ENCODE measurements at places on chromosomes 12 and 14.

- H3K36me3 ChIP-seq = no peaks in the 10 kb centered on the region
- H3K4me1 ChIP-seq = no peaks in the 10 kb centered on the region
- H3K27ac ChIP-seq = no peak overlapping the region
These were observed 751.3 kb downstream of the SLC6A15 start for GRCh38 chr12:84161296-84161695.

DNA sequence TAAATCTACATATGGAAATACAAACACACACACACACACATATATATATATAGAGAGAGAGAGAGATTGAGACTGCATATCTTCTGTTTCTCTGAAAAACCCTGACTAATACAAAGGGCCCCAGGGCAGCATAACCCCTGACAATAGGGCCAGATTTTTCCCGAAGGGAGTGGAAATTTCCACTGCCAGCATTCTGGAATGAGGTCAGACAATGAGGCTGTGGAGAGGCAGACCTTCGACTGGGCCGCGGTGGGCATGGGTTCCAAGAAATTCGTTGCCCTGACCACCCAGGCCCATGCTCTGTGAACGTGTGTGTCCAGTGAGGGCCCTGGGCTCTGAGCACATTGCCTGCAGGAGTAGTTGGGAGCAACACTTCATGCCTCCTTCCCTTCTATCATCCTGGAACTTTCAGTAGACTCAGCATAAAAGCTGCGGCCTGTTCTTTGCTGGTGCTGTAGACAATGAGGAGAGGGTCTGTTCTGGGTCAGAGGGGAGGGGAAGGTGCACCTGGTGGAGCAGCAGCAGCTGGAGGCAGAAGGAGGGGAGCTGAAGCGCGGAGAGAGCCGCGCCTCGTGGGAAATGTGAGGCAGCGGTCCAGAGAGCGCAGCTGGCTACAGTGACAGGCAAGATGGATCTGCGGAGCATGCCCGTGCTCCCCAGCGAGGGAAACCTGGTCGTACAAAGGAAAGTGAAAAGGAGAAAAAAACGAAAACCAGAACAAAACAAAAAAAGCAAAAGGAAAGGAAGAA lies 25.6 kb upstream of the CCDC60 start:
- no peak overlapping the region for H3K4me3 ChIP-seq
- no peaks in the 10 kb centered on the region for H3K4me1 ChIP-seq
- DNase-seq = no peak
- no peak overlapping the region for H3K27ac ChIP-seq
- H3K27me3 ChIP-seq = peaks cover 14% of the 10 kb centered on the region

GRCh38 chr12:114752217-114752616 lies 68.2 kb upstream of the TBX3 start:
- no peaks in the 10 kb centered on the region for H3K27me3 ChIP-seq
- no peak overlapping the region for H3K27ac ChIP-seq
- no peaks in the 10 kb centered on the region for H3K4me1 ChIP-seq
- H3K36me3 ChIP-seq = no peaks in the 10 kb centered on the region
- no peak overlapping the region for H3K4me3 ChIP-seq
- DNase-seq = no peak

GRCh38 chr14:100122481-100123223 lies 36.8 kb downstream of the DEGS2 start:
- no peak overlapping the region for H3K27ac ChIP-seq
- H3K36me3 ChIP-seq = peaks cover 100% of the 10 kb centered on the region
- no peaks in the 10 kb centered on the region for H3K4me1 ChIP-seq
- no peak for DNase-seq
- H3K27me3 ChIP-seq = no peaks in the 10 kb centered on the region

All from DND-41 (cell line).